Activated CD4-positive, alpha-beta memory T cell treated with anti-CD3 and anti-CD28 coated beads for 36 hours (primary cell): ENCODE measurements at places on chromosomes 5 and 9.

- DNase-seq: no peak
These were observed 138.9 kb downstream of the NTRK2 start for GRCh38 chr9:84808416-84808815.

GRCh38 chr5:39648848-39649227 lies 224.1 kb upstream of the DAB2 start:
- DNase-seq: no peak

DNA sequence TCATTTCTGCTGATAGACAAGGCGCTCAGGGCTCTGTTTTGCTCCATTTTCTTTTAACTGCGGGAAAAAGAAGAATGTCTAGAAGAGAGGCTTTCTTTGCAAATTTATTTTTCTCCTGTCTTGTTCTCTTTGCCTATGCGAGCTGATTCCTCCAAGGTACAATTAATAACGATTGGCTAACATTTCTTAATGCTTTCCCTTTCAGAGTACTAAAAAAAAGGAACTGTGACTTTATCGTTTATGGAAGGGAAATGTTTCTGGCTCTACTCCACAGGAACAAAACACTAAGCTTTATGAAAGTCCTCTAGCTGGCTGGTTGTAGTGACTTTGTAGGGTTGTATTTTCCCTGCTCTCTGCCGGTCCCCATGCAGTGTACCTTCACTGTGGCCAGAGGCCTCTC lies 11.7 kb downstream of the NSG2 start:
- DNase-seq: no peak

- DNase-seq: no peak
These were observed 48.8 kb downstream of the CEMIP2 start for GRCh38 chr9:71719562-71719961.

DNA sequence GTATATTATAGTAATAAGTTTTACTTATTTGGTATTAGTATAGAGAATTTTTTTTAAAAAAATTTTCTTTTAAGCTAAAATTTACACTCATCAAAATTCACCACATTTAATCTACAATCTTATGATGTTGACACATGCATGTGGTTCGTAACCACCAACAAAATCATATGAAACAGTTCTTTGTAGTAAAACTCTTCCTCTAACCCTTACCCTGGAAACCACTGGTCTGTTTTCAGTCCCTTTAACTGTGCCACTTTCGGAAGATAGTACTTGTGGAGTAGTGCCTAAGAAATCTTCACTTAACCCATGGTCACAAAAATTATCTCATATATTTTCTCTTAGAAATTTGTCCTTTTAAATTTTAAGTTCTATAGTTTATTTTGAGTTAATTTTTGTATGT lies 1498.8 kb downstream of the MAT2B start:
- no peak for DNase-seq

DNA sequence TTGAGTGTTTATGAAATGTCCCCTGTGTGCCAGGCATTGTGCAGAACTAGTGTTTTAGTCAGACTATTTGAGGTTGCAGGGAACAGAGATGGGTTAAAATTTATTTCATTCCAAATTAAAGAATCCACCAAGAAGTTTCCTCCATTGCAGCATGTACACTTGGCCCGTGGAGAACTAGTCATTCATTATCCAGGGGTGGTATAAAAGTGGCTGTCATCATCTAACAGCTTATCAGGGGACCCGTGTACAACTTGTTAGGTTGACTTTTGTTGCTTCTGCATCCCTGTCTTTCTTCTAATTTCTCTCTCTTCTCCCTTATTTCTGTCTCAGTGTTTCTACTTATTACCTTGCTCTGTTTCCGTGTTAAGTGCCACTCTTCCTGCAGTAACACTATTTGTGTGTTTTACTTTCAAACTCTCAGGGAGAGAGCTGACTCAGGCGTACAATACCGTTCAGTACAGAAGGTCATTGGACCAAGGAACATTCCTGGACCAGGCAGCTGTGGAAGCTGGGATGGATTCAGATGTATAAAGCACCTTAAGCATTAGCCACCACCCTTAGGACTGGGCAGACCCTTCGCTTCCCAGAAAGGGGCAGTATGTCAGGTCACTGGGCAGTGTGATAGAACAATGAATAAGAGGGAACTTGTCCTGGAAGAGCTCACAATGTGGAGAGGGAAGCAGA lies 36.1 kb downstream of the MAP3K1 start:
- DNase-seq: no peak
